Activated CD8-positive, alpha-beta T cell treated with anti-CD3 and anti-CD28 coated beads, Interleukin-2, amount 10 ng/mL, durations not matched to agents 7 days and 5 days (primary cell): ENCODE measurements at places on chromosomes 7 and 10. TPM values are rescaled to one million over a fixed set of nuclear protein-coding genes. Genes with fewer than 3 reads are reported as not detected.

Gene GPR37
- total RNA-seq: not detected

Gene MINPP1
- 8.0 TPM for total RNA-seq

Gene FOXI2
- not detected for total RNA-seq

Gene BAIAP2L1
- total RNA-seq: 0.89 TPM

Gene TAS2R40
- not detected for total RNA-seq

Gene TBX20
- not detected for total RNA-seq

Gene FFAR4
- not detected for total RNA-seq

Gene PPP1R3C
- not detected for total RNA-seq

Gene PAPSS2
- total RNA-seq: 0.08 TPM

Gene HKDC1
- 1.8 TPM for total RNA-seq

Gene ASB10
- total RNA-seq: not detected

Gene NRCAM
- total RNA-seq: 0.05 TPM

Gene UBE2H
- total RNA-seq: 33.3 TPM
